ENCODE measurements at places on chromosomes 11 and 22.
A peak's percentile ranks its signal among the peaks of the same experiment; 100 is the strongest.

DNA sequence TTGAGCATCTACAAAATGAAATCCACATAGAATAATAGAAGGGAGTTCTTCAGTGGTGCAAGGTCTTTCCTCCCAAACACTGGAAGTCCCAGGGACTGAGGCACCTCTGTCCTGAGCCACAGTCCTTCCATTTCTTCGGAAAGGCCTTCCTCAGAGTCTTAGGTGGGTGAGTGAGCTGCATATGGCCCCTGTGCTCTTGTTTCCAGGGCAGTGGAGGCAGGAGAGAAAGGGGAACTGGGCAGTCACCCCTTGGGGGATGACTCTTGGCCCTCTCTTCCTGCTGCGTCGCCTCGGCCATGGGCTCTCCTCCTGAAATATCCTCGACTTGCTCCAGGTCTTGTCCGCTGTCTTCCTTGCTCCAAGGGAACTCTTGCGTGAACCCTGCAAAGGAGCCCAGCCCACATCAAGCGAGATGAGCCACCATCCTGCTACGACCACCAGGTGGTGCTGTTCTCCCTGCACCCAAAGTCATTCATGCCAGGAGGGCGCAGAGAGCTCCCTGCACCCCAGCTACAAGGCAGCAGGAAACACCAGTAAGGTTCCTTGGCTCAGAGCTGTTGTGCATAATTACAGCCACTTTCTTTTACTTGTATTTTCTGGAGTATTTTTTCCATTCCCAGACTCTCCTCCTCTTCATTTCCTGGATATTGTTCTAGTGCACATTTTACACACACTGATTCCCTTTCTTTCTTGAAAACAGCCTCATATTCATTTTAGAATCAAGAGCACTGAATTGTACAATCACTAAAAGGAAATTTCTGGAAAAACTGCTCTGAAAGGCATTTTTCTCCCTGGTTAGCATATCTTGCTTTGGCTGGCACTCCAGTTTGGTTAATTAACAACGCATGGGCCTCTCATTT, 397.8 kb downstream of the OPCML start:
- DNase-seq: no peak

GRCh38 chr11:123098990-123099389, 37.1 kb upstream of the HSPA8 start:
- DNase-seq: no peak

DNA sequence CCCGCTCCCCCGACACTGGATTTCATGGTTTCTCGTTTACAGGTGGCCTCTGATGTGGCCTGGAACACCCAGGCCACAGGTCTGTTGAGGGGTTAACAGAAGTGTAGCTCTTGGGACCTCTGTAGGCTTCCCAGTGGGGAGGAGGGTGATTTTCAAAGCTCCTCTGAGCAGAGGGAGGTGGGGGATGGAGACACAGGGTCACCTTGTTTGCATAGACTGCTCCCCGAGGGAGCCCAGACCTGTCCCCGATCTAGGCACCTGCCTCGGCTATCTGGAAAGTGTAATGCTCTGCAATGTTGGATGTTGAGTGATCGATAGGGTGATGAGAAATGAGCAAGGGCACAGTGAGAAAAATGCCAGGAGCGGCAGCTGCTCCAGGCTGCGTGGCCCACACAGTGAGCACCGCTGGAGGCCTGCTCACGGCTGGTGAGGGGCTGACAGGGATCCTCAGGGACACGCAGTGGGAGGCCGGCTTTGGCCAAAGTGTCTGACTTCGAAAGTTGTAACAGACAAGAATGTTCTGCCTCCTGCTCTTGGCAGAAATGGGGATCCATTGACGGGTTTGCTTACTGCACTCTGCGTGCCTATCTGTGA, 594.1 kb downstream of the BRD1 start:
- DNase-seq: no peak

DNA sequence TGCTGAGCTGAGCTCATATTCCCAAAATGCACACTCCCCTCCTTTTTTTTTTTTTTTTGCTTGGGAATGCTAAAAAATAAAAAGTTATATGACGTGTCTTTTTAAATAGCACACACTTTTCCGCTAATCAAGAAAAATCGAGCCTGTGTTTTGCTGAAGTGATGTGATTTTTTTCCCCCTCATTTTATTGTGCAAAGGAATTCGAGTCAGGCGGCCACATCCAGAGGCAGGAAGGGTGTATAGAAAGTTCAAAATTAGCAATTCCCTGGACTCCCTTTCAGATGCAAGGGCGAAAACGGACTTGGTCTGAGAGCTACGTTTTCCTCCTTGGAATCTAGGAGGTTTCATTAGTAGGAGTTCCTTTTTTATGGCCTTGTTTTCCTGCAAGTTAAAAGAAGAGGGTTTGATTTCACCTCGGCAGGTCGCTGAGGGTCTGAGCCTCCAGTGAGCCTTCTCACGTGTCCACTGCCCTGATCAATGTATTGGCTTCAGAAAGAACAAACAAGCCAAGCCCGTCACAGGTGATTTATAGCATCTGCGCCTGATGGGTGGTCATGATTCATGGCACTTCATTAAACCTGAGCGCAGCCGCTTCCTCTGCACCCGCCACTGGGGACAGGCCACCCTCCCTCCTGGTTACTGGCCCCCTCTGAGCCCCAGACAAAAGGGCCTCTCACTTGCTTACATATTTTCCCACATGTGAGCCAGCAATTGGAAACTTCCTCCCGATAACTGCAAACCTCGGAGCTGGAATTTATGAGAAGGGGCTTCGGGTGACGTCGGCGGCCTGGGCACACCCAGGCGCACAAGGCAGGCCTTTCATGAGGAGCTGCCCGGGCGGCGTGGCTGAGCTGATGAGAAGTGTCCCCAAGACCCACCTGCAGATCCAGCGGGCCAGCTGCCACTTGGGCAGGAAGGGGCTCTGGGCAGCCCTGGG, 64.4 kb upstream of the LINC01488 start:
- DNase-seq: no peak

DNA sequence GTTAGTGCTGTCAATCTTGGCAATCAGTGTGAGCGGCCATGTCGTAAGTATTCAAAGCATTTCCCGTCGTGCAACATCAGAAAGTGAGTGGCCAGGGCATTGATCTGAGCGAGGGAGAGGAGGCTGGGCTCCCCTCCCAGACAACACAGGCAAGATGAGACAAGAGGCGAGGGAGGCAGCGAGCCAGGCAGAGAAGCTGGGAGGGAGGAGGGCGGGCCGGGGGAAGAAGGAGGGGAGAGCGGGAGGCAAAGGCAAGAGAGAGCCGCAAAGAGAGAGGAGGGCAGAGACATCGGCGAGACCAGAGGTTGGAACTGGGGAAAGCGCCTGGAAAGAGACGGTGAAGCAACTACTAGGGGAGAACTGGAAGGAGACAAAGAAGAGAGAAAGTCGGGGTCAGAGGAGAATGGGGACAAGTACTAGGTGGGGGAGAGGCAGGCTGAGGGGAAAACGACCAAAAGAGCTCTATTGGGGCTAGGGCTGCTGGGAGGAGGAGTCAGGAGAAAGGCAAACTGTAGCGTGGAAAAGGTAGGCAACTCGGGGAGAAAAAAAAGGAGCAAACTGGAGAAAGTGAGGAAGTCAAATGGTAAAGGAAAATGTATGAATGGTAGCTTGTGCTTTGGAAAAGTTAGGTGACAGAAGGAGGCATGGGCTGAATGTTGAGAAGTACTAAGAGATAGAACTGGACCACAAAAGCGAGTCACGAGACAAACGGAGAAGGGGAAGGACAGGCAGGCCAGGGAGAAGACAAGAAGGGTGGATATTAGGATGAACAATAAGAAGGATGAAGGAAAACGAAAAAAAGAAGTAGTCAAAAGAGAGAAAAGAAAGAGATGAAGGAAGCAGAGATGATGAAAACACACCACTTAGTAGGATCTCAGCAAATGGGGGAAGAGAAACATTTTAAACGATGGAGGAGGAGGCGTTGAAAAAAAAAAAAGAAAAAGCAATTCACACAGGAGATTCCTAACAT, 130.5 kb upstream of the C11orf58 start:
- peak; percentile 34 for DNase-seq

DNA sequence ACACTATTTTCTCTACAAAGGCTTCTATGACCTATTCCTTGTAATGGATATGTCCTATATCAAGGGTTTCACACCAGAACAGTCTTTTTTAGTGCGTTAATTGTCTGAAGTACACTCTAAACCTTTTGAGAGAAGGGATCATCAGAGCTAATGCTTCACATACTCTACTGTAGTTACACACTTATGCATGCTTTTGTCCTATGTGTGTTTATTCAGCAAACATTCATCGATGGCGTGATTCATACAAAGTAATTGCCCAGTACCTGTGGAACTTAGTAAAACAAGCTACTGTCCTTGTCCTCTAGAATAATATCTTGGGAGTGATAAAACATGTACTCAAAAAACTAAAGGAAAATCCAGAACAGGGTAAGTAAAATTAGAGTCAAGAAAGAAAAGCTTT, 139.2 kb downstream of the GUCY1A2 start:
- no peak for DNase-seq

DNA sequence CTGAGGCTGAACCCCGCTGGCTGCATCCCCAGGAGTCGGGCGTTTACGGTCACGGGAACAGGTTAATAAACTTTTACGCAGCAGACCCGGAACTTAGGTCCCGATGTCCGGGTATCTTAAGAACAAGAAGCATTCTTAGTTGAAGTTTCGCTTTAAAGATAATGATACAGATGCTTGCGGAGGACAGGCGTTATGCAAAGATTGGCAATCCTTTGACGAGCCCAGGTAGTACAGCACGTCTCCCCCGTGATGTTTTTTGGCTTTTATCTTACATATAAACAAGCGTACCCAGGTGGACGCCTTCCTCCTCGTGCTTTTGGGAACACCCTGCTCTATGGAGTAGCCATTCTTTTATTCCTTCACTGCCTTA, 871 bp upstream of the TOLLIP start:
- DNase-seq: no peak

DNA sequence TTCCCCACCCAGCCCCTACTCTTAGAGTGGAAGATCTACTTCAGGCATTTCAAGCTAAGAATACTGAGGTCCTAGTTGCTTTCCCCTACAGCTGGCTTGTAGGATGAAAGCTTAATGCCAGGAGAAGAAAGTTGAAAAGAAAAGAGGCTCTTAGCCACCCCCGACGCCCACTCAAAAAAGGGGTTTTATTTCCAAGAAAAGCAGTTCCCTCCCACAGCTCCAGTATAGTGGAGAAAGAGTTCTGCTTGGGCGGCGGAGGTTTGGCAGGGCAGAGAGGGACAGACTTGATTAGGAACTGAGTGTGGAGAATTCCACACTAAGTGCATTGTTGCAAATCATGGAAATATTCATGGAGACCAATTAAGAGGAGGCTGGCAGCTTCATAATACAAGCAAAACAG, 470.9 kb downstream of the ETS1 start:
- no peak for DNase-seq

DNA sequence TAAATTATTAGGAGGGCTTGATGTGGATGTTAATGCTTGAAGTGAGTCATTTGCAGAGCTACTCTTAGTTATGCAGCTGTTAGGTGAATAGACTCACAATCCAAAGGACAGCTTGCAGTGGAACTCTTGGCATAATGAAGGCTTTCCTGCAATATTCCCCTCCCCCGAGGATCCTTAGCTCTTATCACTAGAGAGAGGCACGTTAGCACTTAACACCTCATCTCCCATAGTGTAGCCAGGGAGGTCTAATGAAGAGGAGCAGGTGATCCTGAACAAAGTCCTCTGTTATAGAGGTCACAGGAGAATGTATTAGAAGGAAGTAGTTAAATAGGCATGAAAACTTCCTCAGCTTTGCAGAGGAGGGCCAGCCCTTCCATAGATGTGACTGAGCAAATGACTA, 919.2 kb upstream of the FAT3 start:
- DNase-seq: no peak

DNA sequence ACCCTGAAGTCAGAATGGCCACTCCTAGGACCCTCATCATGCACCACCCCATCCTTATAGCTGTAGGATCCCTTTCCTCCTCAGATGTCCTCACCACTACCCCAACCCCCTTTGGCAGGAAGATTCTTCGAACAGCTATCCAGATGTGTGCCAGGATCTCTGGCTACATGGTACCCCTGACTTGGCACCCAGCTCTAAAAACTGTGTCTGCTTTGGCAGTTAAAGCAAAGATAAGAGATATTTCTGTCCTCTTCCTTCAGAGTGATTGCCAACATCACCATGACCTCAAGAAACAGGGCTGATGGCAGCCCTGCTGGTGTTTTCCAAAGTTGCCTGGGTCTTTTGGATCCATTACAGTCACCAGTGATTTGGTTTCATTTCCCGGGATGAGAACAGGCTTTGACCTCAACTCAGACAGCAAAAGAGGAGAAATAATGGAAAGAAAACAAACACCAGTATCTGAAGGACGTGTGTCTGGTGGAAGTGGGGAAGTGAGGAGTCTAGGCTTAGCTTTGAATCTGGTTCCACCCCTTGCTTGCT, 4.3 kb upstream of the NRIP3 start:
- no peak for DNase-seq

- no peak for DNase-seq
Observed at GRCh38 chr11:1000357-1001278, 35.9 kb downstream of the MUC6 start.

DNA sequence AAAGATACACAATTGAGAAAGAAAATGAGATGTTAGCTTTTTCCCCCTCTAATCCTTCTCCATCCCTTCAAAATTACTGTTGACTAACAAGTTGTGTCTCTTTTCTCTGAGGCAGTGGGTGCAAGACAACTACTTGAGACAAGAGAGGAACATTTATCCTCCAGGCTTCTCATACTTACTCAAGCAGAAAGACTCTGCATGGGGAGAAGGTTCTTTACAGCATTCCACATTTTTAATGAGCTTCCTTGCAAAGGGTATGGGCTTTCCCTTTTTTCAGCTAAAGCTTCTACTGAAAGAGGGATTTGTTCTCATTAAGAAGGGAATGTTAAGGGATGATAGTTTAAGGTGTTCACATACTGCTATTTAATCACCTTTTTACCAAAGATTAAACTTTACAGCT, 47.8 kb downstream of the PAX6 start:
- DNase-seq: no peak

DNA sequence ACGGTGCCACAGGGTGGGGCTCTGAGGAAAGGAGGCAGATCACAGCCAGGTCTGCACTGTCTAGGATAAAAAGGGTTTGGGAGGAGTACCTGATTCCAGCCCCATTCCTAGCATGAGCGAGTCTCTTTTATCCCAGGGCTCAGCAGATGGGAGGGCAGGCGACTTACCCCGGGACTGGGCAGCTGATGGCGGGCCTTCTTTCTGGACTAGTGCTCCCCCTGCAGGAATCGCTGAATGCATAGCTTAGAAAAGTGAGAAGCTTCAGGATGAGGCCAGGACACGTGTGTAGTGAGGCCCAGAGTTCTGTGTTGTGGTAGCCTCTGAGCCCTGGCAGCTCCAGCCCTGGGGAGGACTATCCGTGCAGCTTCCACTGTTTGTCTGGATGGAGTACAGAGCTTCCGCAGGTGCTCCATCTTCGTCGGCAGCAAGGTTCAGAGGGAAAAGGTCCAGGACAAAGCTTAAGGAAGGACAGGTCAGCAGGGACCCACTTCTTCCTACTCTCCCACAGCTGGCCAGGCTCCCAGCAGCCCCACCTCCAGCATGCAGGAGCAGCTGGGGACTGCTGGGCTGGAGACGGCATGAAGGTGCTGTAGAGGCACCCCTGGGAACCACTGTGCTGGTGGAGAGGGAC, 30.4 kb downstream of the COMMD9 start:
- DNase-seq: no peak

GRCh38 chr11:69170704-69171103, 15.0 kb downstream of the SMIM38 start:
- no peak for DNase-seq

Measured in NCI-H1436 treated with DMSO at 0.1 percent for 48 hours (cell line).